ENCODE measurements at places on chromosomes 12 and 14.

DNA sequence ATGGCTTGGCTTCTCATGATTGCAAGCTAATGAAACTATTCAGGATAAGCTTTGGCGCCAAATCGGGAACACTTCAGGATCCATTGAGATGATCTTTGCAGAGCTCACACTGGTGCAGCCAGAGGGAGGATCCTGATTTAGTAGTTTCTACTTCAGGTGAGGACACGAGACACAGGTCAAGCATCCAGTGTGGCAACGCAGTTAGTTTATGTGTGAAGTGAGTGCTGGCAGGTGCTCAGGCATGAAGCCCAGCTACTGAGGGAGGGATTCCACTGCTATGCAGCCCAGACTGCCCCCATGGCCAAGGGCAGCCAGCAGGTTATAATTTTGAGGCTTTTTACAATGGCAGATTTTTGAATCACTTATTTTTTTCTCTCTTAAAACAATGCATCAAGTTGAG lies 113.5 kb upstream of the PCED1B start:
- DNase-seq: peak; percentile 15

- DNase-seq: peak; percentile 31
Observed at GRCh38 chr14:102095871-102096568, 9.2 kb upstream of the HSP90AA1 start.

GRCh38 chr12:62908674-62909073 lies 26.3 kb downstream of the PPM1H start:
- DNase-seq: no peak

- DNase-seq: peak; percentile 61
Observed at GRCh38 chr12:113049976-113050742, 6.4 kb upstream of the DTX1 start.

DNA sequence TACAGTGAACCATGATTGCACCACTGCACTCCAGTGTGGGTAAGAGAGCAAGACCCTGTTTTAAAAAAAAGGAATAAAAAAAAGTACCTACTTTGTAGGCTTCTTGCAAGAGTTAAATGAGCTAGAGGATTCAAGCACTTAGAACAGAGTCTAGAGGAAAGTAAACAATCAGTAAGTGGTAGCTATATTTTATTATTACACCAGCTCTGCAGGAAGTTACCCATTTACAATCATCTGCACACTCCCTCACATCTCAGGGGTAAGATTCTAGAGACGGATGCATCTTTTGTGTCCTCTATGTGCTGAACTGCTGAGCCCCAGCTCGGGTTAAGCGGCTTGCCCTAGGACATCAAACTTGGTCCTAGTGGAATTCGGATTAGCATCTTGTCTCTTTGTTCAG lies 67.3 kb downstream of the KCNK10 start:
- DNase-seq: no peak

DNA sequence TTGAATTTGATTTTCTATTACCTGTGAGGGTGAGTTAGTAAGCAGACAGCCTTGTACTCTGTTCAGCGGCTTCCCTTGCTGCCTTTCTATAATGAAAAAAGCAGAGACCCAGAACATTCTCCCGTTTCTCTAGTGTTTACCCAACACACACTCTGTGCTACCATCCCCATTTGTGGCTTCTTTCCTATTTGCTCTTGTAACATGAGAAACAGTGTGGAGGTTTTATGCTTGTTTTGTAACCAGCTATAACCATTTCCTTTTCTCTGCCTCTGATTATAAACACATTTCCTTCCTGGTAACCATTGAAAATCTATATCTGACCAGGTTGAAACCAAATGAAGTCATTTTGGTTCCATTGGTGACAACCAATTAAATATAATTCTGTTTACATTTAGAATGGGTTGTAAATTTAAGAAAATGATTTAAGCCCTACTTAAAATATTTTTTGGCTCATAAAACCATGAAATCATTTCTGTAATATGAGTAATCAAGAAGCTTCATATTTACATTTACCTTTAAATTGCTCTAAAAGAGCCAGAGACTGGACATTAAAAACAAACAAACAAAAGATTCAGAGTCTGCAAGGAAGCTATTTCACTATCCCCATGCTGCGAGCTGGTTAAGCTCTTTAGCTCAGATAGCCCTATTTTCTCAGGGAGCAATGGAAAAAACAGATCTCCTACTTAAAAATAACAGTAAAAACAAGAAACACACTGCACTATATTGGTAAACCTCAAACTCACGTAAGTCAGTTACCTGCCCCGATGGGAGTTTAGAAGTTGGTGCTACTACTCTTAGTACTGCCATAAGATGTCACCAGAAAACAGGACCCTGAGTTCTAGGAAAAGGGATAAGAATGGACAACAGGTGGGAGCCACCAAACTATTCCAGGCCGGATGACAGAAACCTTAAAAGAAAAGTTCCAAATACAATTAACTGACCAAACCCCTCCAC lies 206.5 kb upstream of the EEA1 start:
- no peak for DNase-seq

- no peak for DNase-seq
Observed at GRCh38 chr12:124336742-124337520, 42.0 kb downstream of the RFLNA start.

- no peak for DNase-seq
Observed at GRCh38 chr12:116959845-116960514, 49.2 kb downstream of the FBXW8 start.

- no peak for DNase-seq
Observed at GRCh38 chr12:107007411-107007810, 20.5 kb upstream of the MTERF2 start.

GRCh38 chr14:90818715-90819114 lies 2.5 kb upstream of the TTC7B start:
- DNase-seq: no peak

DNA sequence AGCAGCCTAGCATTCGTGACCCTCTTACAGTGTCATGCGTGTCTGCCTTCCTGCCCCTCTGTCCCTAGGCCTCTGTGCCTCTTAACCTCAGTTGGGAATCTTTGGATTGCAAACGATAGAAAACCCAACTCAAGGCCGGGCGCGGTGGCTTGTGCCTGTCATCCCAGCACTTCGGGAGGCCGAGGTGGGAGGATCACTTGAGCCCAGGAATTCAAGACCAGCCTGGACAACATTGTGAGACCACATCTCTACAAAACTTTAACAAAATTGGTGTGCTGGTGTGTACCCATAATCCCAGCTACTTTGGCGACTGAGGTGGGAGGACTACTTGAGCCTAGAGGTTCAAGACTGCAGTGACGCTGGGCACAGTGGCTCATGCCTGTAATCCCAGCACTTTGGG lies 36.7 kb downstream of the TMEM120B start:
- DNase-seq: no peak

- DNase-seq: no peak
Observed at GRCh38 chr12:124928912-124929530, 14.6 kb upstream of the UBC start.

DNA sequence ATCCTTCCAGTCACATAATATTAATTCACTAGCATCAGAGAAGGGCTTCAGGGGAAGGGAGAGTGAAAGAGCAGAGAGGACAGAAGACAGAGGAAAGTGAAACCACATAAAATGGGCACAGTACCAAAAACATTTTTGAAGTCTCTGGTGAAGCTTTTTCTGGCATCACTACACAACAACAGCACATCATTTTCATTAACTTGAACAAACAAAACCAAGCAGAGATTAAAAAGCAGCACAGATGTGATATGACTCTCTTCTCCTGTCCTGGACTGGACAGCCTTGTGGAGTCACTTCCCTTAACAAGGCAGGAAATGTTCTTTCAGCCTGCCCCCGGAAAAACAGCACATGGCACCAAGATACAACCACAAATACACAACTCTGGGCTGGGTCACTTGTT lies 112.0 kb downstream of the TSPAN8 start:
- DNase-seq: no peak

GRCh38 chr12:28938056-28938455 lies 211.0 kb upstream of the FAR2 start:
- DNase-seq: no peak

DNA sequence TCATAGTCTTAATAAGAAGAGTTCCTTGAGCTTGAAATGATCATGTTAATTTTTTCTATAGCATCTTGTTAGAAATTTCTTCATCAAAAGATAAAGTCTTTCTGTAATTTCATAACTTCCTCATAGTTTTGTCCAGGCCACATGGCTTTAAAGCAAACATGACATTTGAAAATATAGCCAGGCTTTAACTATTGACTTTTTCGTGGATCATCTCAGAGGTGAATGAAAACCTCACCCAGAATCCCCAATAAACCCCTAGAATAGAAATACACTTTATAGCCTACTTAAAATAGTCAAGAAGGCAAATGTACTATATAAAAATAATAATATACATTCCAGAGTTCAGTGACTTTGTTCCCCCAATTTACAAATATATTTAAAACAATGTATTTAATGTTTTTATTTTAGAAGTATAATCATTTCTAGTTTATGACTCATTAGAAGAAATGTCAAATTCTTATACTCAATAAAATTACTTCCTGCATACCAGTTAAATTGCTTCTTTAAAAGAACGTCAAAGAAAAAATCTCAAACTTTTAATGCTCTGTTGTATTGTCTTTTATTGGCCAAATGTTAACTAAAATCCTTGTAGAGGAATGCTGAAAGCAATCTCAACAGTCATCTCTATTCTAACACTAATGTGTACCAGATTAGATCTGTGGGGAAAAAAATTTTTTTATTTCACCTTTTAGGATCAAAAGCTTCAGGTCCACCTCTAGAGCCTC lies 21.6 kb downstream of the EXOC5 start:
- no peak for DNase-seq

DNA sequence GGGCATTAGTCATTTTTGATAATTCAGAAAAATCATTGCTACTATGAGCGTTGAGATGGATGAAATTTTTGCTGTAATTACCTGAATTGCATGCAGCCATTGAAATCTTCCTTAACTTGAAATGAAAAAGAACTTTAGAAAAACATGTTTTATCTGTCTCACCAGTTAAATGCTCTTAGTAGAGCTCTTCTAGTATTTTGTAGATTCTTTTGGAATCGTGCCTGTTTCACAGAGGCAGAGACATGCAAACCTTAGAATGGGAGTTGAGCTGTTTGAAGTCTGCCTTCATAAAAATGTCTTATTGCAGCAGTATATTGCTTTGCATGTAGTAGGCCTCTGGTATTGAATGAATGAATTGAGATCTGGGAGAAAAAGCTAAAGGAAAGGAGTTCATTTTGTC lies 4.2 kb downstream of the PEX5 start:
- no peak for DNase-seq

DNA sequence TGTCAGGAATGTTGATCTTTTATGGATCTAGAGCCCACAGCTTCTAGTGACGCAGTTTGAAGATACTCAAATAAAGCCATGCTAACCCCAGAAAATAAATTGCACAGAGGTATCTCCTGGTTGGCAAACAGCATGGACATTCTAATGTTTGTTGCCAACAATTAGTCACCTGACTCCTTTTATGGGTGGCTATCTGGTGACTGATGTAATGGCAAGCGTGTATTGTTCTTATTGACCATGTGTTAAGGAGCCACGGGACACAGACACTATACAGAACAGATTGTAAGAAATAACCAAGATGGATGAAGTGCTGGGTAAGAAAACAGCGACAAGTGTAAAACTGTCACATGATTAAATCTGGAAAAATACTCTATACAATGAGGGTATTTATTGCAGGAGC lies 401.3 kb upstream of the PDE3A start:
- DNase-seq: no peak

GRCh38 chr12:114735011-114735410 lies 51.0 kb upstream of the TBX3 start:
- no peak for DNase-seq

GRCh38 chr12:40618636-40619035 lies 73.6 kb upstream of the CNTN1 start:
- no peak for DNase-seq

DNA sequence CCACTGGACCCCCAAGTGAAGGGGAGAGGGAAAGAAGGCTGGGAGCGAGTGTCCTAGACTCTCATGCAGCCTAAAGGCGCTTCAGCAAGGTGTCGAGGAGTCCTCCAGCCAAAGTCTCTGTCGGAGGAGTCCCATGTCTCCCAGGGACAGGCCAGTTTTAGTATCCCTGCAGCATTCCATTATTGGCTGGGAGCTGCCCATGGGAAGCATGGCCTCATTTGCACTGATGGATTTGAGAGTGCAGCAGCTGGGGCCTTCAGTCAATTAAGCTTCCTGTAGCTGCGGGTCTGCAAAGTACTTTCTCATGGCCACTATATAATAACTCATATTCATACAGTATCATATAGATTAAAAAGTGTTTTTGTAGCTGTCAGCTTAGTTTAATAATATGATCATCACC lies 12.4 kb upstream of the RPH3A start:
- no peak for DNase-seq

- DNase-seq: no peak
Observed at GRCh38 chr14:101552786-101553231, 8.5 kb upstream of the DIO3 start.

- no peak for DNase-seq
Observed at GRCh38 chr14:81449114-81449513, 49.0 kb upstream of the STON2 start.

- DNase-seq: no peak
Observed at GRCh38 chr12:105575235-105575634, 244.7 kb downstream of the C12orf75 start.

GRCh38 chr12:68240079-68240478 lies 13.3 kb downstream of the IL22 start:
- no peak for DNase-seq

GRCh38 chr14:60274448-60274847 lies 25.4 kb downstream of the PPM1A start:
- DNase-seq: no peak

DNA sequence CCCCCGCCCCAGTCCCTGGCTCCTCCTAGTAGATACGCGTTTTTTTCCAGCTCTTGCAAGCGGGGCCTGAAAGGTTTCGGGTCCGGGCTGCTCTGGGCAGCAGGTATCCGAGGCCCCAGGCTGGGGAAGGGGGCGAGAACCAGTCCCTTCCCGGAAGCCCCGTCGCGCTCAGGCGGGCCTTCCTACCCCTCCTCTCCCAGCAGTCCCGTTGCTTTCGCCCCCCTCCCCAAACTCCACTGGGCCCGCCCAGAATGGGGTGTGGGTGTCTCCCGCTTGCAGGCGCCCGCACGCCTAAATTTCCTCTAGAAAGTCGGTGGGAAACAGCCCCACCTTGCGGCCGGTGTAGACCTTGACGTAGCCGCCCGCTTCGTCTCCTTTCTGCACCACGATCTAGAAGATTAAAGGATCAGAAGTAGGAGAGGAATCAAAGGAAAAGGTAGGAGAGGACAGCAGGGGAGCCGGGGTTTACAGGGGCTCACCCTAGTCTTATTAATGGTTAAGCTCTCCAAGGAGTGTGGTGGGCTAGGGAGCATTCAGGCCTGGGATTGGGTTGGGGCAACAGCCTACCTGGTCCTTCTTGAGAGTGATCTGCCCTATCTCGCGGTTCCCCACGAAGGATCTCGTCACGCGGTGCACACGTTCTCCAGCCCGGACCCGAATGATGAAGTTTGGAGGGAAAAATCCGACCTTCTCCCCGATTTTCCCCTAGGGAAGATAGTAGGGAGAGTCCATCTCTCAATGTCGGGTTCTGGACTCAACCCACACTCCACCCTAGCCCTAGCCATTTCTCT lies 7.3 kb downstream of the STAC3 start:
- peak; percentile 95 for DNase-seq

GRCh38 chr12:61915420-61915819 lies 344.8 kb upstream of the USP15 start:
- DNase-seq: no peak

Measured in neural progenitor cell (in vitro differentiated cells).